ENCODE measurements at places on chromosomes 6 and 20.
A peak's percentile ranks its signal among the peaks of the same experiment; 100 is the strongest.

DNA sequence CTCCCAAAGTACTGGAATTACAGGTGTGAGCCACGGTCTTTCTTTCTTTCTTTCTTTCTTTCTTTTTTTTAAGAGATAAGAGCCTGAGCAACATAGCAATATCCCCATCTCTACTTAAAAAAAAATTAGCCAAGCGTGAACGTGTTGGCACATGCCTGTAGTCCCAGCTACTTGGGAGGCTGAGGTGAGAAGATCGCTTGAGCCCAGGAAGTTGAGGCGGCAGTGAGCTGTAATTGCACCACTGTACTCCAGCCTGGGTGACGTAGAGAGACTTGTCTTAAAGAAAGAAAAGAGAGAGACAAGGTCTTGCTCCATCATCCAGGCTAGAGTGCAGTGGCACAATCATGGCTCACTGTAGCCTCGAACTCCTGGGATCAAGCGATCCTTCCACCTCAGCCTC lies 162.0 kb upstream of the MLN start:
- DNase-seq = no peak

DNA sequence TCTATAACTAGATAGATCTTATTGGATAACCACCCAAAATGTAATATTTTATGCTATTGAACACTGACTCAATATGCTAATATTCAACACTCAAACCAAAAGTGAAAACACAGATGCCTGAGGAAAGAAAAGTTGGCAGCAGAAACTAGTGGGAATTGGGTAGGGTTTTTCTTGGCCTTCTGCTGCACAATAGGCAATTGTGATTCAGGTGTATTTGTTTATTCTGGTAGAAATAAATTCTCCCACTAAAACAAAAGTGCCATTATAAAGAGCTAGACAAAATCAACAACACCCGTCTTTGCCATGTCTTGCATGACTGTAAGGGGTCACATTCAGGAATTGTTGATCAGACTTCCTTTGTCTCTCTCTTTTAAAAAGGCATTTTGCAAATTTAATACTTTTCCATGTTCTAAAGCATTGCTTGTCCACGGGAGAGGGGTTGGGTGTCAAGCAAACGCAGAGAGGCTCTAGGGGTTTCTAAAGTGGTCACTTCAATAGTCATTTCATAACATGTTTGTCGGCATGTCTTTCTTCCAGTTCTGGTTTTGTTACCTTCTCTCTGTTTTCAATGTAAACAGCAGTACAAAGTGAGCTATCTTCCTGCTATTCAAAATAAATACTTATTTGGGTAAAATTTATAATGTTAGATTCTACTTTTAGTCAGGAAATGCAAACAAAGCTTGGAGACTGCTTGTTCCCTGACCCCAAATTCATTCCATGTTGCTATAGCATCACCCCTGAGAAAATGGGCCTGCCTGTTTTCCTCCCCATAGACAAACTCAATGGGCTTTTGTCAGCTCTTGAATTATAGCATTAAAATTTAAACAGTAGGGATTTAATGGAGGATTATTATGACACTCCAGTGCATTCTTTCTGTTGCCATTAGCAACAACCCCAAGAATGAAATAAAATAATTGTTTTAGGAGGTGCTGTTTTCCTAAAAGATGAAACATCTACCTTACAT lies 217.0 kb upstream of the CCN2 start:
- DNase-seq = no peak

DNA sequence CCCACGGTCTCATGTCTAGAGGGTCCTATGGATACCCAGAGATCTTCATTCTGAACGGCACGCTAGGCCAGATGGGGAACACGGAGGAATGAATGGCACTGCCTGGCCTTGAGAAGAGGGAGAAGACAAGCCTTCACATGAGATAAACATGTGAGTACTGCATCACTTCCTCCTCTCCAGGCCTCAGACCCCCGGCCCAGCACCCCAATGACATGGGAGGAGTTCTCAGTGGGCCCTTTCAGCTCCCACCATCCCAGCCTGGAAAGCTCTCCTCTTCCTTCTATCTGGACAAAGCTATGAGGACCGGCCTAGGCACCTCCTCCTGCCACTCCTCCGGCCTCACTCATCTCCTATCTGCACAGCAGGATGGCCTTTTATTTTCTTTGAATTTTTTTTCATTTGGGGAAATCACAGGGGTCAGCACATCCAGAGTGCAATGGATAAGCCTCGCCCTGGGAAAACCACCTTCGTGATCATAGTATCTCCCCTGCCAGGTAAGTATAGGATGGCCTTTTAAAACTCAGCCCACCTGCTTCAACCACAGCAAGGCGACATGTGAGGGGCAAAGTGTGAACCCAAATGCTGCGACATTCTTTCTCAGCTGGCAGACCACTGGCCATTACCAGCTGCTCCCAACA lies 39.2 kb upstream of the CDKN1A start:
- no peak for DNase-seq

DNA sequence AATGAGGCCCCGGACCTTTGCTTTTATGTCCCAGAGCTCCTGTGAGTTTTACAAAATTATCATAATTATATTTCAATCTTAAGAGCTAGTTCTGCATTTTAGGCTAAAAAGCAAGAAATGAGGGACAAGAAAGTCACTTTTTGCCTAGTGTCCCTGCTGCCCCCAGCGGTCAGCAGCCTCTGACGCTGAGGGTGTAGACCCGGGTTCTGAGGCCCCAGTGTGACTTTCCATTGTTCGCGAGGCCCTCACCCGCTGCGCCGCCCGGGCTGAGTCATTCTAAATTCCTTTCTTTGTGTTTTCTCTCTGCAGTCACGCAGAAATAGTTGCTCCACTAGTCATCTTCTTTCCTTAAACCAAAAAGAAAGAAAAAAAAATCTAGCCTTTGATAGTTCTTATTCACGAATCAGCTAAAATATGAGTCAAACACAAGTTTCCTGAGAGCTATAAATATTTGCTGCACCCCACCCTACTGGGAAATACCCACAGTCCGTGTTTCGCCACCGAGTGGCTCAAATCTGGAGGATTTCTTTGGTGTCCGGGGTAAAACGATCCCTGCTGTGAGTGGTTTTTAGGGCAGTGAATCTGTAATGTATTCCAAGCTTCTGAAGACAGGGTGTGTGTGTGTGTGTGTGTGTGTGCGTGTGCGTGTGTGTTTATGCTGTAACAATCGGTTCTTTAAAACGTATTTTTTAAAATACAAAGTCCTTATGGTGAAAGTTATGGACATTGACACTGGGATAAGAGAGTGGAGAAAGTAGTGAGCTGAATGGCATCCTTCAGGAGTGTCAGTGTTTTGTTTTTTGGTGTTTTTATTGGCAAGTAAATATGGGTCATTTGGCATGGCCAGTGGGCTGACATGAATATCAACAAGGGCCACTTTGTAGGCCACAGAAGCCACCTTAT lies 59.7 kb upstream of the EEF1A1 start:
- DNase-seq = peak; percentile 63

GRCh38 chr20:41307021-41307420 lies 10.5 kb downstream of the ZHX3 start:
- DNase-seq = no peak

GRCh38 chr20:8265588-8265987 lies 133.5 kb downstream of the PLCB1 start:
- no peak for DNase-seq

DNA sequence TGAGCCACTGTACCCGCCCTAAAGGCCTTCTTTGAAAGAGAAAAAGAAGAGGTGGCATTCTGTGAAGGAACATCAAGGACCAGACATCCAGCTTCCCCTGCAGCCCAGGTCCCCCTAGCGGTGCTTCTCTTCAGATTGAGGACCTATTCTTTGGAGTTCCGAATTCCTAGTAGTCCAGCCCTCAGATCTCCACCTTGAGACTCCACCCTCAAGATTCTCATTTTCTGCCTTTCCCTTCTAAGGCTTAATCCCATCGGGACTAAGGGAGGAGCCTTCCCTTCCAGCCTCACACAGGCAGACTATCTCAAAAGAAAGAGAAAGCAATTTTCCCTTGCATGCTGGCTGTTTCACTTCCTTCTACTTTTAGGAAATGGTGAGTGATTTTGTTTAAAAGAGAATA lies 32.5 kb downstream of the MUC22 start:
- DNase-seq = peak; percentile 40

- DNase-seq = no peak
Observed at GRCh38 chr6:156525541-156525940, 251.6 kb upstream of the ARID1B start.

GRCh38 chr6:126537061-126537816 lies 197.3 kb downstream of the CENPW start:
- no peak for DNase-seq

GRCh38 chr6:14361297-14361696 lies 243.7 kb downstream of the CD83 start:
- no peak for DNase-seq
